ENCODE measurements at places on chromosomes 4 and X.

DNA sequence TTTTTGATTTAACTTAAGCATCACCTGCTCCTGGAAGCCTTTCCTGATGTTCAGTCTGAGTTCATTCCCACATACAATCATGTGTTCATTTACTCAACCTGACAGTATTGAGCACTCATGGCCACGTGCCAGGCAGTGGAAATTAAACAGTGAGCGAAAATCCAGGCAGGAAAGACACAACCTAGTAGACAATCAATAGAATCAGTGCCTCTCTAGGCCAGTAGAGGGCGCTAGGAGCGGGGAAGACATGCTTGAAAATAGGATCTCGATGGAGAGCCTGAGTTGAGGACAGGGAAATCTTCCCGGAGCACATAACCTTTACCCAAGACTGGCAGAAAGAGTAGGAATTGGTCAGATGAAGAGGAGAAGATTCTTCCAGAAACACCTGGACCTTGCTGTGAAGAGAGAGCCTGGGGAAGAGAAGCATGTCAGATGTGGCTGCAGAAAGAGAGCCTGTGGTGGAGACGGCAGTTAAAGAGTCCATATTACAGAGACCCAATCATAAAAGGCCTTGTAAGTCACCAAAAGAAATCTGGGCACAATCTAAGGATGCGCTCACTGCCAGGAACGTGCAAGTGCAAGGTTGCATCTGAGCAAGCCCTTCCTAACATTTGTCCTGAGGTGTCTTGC lies 103.5 kb downstream of the LDB2 start:
- DNase-seq: no peak

- no peak for DNase-seq
Measured at GRCh38 chr4:188232428-188232827, 93.2 kb downstream of the TRIML1 start.

- DNase-seq: no peak
Measured at GRCh38 chr4:8334786-8335460, 65.4 kb downstream of the HTRA3 start.

GRCh38 chr4:145804116-145804515 lies 124.2 kb downstream of the C4orf51 start:
- no peak for DNase-seq

DNA sequence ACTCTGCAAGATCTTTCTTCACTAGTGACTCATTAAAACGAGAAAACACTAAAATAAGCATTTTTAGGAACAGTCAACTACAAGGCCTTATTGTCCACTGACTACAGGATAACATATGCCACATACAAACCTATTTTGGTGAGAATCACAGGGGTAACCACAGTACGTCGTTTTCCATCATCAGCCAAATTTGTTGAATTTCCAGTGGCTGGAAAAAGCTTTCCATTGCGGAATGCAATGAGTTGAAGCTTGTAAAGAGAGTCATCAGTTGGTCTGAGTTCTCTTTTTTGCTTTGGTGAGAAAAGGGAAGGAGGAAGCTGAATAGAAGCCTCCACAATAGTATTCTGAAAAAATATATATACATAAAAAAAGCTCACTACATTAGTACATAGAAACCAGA lies 102.4 kb downstream of the ADGRA3 start:
- DNase-seq: no peak
